ENCODE measurements at places on chromosomes 11 and 22.
A peak's percentile ranks its signal among the peaks of the same experiment; 100 is the strongest.

- no peak for DNase-seq
Measured at GRCh38 chr22:45673482-45674175, 2.0 kb downstream of the ATXN10 start.

- DNase-seq: peak; percentile 87
Measured at GRCh38 chr11:57456960-57457642, 3.2 kb upstream of the RTN4RL2 start.

DNA sequence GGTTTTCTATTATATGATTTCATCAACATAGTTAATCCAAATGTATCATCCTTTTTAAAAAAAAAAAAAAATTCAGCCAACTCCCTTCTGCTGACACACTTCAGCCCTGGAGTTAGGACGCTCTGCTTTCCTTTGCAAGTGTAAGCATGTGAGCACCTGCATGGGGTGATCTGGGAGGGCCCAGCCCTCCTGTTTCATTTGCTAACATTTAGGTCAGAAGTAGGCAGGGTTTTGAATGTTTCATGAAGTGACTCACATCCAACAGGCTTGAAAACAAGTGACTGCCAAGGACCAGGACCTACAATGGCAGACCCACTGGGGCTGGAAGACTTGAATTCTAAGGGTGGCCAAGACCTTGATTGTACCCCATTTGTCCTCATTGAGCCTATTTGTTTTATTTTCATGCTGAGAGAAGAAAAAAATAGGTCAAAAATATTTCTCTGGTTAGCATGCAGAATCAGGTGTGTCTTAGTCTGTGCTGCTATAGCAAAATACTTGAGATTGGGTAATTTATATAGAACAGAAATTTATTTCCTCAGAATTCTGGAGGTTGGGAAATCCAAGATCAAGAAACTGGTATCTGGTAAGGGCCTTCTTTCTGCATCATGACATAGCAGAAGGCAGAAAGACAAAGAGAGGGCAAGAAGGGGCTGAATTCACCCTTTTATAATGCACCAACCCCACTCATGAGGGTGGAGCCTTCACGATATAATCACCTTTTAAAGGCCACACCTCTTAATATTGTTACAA, 137.6 kb downstream of the CD44 start:
- DNase-seq: peak; percentile 76

DNA sequence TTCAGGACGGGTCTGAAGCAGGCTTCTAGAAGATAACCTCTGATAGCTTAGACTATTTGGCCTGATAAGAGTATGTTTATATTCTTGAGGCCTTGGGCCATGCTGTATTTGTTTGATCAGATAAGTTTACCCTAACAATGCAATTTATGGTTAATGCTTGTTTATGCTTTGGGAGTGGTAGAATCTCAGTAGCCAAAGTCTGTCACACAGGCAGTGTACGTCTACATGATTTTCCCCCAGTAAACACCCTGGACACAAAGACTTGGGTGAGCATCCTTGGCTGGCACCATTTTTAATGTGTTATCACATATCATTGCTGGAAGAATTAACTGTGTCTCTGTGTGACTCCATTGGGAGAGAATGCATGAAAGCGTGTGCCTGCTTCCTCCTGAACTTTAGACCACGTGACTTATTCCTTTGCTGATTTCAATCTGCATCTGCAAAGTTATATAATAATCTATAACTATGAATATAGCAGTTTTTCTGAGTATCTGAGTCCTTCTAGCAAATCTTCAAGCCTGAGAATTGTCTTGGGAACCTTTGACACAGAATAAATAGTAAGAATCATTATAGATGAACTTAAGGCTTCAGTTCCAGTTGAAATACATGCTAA, 172.4 kb downstream of the CASP12 start:
- DNase-seq: peak; percentile 8

GRCh38 chr11:57203359-57203758, 21.6 kb downstream of the LRRC55 start:
- DNase-seq: no peak

GRCh38 chr11:26537341-26537740, 34.7 kb downstream of the MUC15 start:
- no peak for DNase-seq

DNA sequence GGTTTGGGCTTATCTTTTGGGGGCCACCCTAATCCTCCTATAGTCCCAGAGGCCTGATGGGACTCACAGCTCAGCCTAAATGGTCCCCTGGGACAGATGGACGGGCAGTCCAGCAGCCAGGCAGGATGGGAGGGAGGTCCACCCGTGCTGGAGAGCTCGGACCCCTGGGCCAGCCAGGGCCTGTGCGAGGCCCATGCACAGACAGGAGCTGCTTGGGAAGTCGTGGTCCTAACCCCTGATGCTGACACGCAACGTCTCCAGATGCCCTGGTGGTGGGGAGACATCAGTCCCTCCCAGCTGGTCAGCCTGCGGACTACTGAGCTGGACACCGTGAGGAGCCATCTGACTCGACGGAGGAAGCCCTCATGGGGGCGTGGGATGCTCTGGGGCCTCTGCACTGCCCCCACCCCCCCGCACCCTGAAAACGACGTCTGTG, 31.2 kb upstream of the MUC5AC start:
- DNase-seq: no peak

All from M059J (cell line).